ENCODE measurements at places on chromosomes 2 and 18.

- DNase-seq, result no peak
Observed at GRCh38 chr18:38956068-38956467, 1390.5 kb upstream of the CELF4 start.

DNA sequence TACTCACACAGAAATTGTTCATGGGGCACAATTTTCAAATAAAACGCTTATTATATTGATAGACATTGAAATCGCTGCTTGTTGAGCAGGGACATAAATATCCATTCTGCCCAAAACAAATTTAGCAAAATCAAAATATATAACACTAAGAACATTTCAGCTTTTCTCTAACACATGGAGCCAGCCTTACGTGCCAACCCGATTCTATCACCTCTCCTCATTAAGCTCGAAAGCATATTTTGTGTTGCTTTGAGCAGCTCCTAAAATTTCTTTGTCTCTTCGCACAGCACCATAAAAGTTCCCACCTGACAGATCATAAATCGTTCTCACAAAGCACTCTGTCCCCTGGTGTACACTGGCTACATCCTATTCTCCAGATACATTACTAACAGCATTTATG lies 1034.4 kb upstream of the KLHL29 start:
- no peak for DNase-seq

DNA sequence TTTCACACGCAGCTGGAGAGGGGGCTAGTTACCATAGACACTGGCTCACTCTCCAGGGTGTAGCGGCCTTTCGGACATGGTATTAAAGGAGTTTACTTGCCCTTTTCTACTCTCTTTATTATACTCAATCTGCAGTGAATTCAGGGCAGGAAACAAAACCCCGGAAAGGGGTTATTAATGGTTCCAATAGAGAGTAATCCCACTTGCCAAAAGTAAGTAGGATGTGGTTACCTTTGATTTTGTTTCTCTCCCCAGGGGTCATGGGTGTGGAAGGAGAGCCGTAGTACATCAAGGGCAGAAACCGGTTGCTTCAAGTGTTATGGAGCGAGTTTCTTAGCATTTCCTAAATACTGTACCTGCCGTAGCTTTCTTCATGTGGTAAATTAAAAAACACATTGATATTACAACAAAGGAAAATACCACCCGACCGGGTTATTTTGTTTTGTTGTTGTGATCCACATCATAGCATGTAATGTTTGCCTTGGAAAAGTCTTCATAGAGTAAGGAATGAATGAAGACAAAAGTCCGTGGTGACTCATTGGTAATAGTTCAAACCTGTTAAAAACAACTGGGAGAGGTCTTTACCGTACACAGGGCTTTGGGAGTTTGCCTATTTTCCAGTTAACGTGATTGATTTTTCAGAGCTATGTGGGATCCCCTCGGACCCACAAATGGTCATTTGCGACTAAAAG lies 71.5 kb downstream of the SLC4A3 start:
- DNase-seq, result no peak

GRCh38 chr2:29777161-29777560 lies 144.2 kb downstream of the ALK start:
- no peak for DNase-seq

DNA sequence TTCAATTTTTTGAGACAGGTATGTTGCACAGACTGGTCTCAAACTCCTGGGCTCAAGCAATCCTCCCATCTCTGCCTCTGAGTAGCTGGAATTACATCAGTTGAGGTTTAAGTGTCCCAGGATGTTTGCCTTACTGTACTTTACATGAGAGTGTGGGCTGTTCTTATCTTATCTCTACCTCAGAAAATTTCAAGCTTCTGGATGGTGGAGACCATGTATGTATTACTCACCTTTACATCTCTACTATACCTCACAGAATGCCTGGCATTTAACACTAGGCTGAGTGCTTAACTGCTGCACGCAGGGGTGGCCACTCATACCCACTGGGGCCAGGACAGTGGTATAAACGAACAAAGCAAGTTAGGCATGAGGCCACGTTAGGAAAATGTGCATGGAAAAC lies 272.0 kb upstream of the RAB12 start:
- no peak for DNase-seq

- DNase-seq, result no peak
Observed at GRCh38 chr2:68125821-68126220, 31.9 kb upstream of the PNO1 start.

DNA sequence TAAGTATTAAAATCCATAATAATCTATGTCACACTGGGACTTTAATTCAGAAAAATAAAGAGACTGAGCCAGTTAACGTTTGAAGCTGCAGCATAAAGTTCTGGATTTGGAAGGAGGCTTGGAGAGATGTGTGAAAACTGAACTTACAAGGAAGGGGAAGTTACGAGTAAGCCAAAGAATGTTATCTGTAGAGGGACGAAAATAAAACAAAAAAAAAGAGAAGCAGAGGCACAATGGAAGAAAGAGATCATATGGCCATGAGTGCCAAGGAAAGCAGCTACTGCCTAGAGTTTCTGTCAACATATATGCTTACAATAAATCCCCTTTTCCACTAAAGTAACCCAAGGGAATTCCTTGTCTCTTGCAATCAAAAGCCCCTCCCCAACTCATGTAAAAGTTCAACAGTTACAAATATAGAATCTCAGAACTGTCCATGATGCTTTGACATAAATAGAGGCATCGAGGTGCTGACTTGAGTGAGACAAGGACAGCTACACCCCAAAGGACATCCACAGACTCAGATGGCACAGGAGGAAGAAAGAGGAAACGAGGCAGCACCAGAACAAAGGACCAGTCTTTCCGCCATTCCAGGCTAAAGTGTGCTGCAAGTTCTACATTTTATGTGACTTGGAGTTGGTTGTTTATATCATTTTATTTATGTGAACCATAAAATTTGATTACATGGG lies 16.1 kb upstream of the ARL5A start:
- no peak for DNase-seq

DNA sequence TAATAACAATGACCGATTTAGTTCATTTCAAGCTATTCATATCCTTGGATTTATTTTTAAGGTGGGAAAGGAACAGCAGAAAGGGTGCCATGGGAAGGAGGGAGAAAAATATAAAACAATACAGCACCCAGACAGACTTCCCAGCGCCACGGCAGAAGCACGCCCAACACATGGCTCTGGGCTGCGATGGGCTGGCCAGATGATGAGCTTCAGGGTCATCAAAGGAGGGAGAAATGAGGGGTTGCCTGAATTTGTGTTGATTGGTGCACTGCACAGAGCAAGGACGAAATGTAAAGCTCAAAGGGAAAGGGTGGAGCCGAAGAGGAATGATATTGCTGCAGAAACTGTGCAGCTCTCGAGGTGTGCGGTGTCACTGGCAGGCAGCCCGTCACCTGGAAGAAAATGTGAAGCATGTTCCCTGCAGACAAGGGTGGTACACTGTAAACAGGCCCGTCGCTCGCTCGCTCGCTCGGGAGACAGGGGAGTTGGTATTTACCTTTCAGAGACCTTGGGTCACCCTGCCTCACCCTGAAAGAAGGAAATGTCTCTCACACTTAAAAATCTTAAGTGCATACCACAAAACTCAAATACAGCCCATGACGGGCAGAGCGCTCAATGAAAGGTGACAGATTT lies 195.5 kb upstream of the CTAGE1 start:
- no peak for DNase-seq

DNA sequence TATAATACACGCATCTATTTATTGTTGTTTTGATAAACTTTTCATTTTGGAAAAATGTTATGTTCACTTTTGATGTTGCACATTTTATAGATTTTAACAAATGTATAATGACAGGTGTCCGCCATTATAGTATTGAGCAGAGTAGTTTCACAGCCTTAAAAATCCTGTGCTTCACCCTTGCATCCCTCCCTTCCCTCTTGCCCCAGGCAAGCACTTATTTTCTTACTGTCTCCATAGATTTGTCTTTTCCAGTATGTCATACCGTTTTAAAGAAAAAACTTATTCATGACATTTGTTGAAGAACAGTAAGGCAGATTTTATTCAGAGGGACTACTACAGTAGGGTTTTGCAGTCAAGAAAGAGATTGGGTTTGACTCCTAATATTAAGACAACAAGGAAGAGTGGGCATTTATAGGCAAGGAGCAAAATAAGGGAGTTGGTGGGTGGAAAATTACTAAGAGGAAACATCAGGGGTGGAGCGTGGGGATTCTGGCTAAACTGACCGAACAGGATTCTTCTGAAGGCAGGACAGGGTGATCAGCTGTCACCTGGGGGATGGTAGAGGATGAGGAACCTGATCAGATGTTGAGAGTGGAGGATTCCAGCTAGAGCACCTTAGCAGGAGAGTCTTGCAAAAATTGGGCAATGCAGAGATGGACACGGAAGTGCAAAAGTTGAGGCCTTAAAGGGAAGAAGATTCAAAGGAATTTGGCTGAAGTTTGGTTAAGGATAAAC lies 108.8 kb downstream of the NCK2 start:
- no peak for DNase-seq

DNA sequence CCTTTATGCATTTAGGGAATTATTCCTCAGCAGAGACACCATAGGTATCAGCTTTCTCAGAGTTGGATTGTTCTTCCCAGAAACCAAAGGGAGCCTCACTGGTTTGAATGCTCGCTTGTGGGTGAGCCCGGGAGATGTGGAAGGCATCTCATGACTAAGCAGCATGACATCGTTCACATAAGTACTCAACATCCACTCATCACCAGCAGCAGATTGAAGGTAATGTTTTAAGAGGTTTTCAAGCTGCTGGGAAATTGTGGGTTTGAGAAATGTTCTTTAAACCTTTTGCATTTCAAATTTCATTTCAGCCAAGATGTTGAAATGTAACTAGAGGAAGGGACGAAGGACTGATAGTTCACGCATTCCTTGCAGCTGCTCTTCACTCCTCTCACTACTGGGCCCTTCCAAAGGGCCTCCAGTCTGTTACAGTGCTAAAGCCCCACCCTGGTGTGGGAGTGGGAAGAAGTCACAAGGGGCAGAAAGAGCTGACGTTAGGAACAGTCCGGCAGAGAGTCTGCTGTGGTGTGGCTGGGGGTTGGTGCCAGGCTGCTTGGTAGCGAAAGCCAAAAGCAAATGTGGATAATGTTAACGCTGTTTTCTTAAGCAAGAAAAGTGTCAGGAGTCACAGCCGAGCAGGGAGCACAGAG lies 324.5 kb upstream of the EPHA4 start:
- DNase-seq, result no peak

GRCh38 chr18:12233378-12233777 lies 20.8 kb upstream of the CIDEA start:
- DNase-seq, result no peak
